ENCODE measurements at places on chromosomes 5 and 9. TPM values are rescaled to one million over a fixed set of nuclear protein-coding genes. Genes with fewer than 3 reads are reported as not detected.
A peak's percentile ranks its signal among the peaks of the same experiment; 100 is the strongest.

DMRTA1 gene
- 1.2 TPM for total RNA-seq

GRCh38 chr9:131735238-131736128, 4.4 kb downstream of the RAPGEF1 start:
- DNase-seq = no peak

DNA sequence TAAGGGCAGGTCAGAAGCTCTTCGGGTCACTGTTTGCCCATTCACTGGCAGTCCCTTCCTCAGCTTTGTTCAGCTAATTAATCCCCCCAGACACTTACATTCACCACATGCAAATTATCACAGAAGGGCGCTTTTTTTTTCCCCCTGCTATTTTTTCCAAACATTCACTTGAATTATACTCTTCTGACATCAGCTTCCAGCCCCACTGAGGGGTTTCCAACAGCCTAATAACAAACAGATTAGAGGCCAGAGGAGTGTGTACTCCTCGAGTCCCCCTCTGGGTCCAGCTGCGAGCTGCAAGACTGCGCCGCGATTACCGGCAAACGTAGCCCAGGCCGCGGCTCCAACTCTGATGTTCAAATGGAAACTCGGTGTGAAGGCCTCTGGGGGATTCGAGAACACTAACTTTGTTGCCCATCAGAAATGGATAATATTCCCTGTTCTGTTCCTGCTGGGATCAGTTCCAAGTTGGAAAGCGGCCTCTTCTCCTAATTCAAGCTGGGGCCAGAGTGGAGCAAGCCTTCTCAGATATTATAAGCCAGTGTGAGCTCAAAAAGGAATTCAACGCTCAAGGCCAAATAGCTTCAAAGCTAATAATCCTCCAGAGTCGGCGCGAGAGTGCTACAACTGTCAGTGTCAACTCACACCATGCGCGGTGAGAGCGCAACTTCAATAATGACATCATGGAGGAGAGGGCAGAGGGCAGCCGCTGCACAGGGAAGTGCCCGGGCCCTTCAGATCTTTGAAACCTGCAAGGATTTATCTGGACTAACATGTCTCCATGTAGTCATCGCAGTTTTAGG, 560.8 kb downstream of the BNC2 start:
- peak; percentile 81 for DNase-seq

CDH10 gene
- total RNA-seq = not detected

DNA sequence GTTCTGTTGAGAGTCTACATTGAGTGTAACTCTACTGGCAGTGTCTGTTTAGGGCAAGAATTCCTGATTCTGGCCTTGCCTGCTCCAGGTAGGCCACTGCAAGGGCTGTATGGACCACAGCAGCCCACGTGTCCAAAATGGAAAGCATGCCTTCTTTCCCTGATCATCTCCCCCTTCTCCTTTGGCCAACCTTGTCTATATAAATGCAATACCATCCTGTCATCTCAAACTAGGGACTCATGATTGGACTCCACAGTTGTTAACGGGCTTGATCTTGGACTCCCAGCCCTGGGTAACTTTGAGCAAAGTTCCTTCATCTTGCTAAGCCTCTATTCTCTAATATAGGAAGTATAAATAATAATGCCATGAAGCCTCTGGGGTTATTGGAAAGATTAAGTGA, 533.6 kb downstream of the BNC2 start:
- DNase-seq = no peak

GRCh38 chr5:150497274-150497988, 10.5 kb upstream of the NDST1 start:
- peak; percentile 87 for DNase-seq

DNA sequence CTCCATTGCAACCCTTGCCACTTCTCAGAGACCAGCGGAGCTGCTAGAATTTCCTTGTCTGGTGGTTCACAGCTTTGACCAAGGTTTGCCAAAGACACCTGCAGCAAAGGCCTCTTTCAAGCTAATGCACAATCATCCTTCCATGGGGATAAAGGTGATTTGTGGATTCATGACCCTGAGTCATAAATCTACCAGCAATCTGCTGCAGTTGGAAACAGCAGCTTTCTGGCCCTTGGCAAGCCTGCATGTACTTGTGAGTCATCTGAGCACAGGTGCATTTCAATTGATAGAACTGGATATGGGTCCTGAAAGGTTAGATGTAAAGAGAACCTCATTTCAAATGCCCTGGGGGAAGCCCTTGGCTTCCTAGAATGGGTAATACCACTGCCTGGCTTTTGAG, 21.6 kb upstream of the TCF7 start:
- DNase-seq = no peak

DNA sequence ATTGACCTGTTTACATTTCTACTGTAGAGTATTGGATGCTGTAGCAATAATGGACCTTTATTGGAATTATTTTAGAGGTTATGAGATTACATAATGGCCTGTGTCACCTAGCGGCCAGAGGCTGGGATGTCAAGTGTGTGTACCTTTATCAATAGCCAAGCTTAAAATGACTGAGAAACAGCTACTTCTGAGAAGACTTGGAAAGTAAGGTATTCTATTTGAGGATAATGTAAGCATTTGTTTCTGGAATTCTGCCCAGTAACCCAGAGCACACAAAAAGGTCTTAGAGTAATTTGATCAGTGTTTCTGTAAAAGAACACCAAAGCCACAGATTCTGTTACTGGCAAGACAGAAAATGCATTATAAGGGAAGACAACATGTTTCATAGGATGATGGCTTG, 116.8 kb downstream of the MACIR start:
- DNase-seq = no peak

DNA sequence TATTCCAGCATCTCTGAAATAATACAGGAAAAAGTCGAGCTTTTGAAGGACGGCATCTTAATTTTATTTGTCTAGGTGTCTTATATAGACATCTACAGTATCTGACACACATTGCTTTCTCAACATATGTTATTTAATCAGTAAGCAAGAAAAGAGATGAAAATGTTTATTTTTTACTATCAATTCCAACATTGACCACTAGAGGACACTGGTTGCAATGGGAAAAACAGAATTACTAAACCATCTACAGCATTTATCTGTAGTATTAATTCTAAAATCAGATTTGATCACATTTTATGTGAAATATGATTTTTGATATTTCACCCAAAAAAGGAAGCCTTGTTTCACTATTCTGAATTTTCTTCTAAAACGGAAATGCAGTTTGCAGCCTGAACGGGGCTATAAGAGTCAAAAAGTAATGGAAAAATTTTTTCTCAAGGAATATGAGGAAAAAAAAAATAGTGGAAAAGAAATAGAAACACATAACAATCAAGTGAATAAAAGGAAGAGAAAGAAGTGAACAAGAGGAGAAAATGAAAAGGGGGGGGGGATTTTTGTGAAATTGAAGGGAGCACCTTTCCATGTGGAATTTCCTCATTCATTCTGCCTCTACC, 98.6 kb downstream of the OSTF1 start:
- no peak for DNase-seq

SOX30 gene
- total RNA-seq = not detected

CNTNAP3 gene
- 9.8 TPM for total RNA-seq

SHB gene
- 10.5 TPM for total RNA-seq

DNA sequence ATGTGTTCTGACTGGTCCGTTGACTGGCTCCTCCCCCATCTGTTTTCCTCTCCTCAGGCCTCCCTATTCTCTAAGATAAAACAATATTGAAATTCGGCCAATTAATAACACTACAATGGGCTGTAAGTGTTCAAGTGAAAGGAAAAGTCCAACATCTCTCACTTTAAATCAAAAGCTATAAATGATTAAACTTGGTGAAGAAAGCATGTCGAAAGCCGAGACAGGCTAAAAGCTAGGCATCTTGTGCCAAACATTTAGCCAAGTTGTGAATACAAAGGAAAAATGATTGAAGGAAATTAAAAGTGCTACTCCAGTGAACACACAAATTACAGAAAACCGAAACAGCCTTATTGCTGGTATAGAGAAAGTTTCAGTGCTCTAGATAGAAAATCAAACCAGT, 310.6 kb downstream of the SPOCK1 start:
- DNase-seq = no peak

NR5A1 gene
- not detected for total RNA-seq

GRCh38 chr9:124894741-124895170, 32.8 kb downstream of the ARPC5L start:
- DNase-seq = no peak

DNA sequence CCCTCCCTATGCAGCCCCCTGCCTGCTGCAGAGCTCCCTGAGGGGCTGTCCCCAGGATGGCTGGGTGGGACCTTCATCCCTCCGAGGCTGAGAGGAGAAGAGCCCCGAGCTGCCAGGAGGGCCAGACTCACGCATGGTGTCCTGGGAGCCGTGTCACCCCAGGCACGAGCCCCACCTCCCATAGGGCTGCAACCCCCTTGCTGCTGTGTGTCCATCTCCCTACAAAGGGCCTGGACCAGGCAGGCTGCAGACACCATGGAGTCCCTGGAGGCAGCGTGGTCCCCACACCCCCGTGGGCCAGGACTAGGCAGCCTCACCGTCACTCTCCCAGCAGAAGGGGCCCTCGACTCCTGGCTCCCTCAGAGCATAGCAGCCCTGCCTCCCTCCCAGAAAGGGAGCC, 11.2 kb upstream of the SEC16A start:
- DNase-seq = no peak

GPX3 gene
- 805 TPM for total RNA-seq

GRCh38 chr9:22088717-22089061, 79.6 kb upstream of the CDKN2B start:
- no peak for DNase-seq

DNA sequence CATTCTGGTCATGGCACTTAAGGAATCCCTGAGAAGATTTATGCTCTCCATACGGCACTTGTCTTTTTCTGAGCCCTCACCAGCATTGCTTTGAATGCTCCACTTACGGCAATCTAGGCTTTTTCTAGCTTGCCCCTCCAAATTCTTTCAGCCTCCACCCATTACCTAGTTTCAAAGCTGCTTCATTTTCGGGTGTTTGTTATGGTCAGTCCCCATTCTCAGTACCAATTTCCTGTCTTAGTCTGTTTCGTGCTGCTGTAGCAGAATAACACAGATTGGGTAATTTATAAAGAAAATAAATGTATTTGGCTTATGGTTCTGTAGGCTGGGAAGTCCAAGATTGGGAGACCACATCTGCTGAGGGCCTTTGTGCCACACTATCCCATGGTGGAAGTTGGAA, 42.0 kb downstream of the ARHGEF28 start:
- no peak for DNase-seq

DNA sequence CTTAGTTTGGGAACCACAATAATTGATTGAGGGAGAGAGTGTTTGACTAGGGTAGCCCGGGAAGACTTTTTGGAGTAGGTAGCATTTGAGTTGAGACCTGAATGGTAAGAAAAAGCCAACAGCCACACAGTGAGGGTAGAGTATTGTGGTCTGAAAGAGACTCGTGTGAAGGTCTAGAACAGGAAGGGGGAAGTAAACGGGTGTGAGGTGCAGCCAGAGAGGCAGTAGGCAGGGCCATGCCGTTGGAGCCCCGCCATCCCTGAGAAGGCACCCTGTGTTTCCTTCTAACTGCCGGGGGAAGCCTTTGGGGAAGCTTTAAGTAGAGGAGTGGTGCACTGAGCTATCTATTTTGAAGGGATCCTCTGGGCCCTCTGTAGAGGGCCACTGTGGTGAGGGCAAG, 3.5 kb upstream of the F2RL2 start:
- no peak for DNase-seq

- no peak for DNase-seq
These were observed 1233.2 kb upstream of the CDH6 start for GRCh38 chr5:29960323-29960722.
